ENCODE measurements at places on chromosomes 12 and 14. TPM values are rescaled to one million over a fixed set of nuclear protein-coding genes. Genes with fewer than 3 reads are reported as not detected.
A peak's percentile ranks its signal among the peaks of the same experiment; 100 is the strongest.

DNA sequence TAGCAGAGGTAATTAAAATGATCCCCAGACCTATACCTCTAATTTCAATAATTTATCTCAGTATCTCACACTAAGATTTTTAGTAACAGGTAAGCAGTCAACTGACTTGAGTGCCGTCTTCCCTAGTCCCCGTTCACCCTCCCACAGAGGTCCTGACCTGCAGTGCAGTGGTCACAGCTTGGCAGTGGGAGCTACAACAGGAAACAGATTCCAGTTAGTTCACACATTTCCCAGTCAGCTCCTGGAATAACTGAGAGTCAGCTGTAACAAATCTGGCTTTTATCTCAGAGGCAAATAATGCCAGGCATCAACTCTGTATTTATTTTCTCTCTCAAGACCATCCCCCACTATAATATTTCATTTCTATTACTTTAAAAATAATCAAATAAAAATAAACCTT is 308.2 kb downstream of the ATP23 start:
- no peak overlapping the region for H3K4me3 ChIP-seq
- H3K36me3 ChIP-seq = no peaks in the 10 kb centered on the region
- no peaks in the 10 kb centered on the region for H3K27me3 ChIP-seq

DNA sequence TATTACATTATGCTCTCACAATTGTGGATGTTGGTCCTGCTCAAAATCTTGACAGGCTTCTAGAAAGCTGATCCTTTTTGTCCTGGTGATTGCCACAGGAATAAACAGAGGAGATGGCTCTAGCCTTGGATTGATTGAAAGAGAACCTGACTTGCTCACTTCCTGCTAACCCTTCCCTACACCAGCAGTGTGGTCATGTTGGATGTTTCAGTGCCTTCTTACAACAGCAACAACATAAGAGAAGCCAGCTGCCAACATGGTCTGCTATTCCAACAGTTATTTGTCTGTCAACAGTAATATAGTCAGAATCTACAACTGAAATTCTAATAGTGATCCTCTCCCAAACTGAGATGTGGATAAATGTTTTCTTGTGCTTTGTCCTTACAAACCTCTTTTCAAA is 311.6 kb upstream of the DIO2 start:
- H3K4me3 ChIP-seq = no peak overlapping the region
- H3K27me3 ChIP-seq = no peaks in the 10 kb centered on the region
- peak; percentile 9 for DNase-seq
- H3K27ac ChIP-seq = no peak overlapping the region
- 0 out of 2 replicates have a peak, but pooled peaks cover 4% of the 10 kb centered on the region for H3K36me3 ChIP-seq

DNA sequence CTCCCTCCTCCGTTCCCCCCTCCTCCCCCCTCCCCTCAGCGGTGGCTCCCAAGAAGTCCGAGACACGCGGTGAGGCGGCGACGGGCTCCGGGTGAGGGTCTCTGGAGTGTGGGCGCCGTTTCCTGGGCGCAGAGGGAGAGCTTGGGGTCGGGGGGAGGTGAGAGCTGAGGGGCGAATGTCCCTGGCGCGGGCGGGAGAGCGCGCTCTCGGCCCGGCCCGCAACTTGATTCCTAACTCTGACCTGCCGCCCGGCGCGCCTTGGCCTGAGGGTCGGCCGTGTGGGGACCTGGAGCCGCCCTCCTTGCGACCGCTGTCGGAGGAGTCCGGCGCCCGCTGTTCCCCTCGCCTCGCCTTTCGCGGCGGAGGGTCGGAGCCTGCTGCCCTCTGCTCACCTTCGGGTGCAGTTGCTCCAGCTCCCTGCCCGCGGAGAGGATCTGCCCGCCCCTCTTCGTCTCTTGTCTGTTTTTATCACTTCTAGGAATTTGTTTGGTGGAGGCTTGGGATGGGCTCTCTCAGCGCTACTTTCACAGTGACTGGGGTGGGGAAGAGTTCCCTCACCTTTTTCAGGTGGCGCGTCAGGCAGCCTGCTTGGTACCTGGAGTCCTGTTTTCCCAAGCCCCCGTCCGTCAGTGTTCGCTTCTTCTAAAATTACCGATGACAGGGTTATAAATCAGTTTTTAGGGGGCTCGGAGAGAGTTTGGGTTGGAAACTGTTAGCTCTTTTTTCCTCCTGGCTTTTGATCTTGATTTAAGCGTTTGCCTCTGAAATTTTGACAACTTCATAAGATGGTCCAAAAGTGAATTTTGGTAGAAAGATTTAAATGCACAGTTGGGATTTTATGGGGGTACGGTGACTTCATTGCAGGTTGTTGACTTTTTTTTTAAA is 495 bp downstream of the ADIPOR2 start:
- peak overlapping the region; percentile 89 for H3K4me3 ChIP-seq
- H3K27me3 ChIP-seq = no peaks in the 10 kb centered on the region
- H3K4me1 ChIP-seq = peaks cover 23% of the 10 kb centered on the region
- peak; percentile 65 for DNase-seq
- peak overlapping the region; percentile 96 for H3K27ac ChIP-seq
- no peaks in the 10 kb centered on the region for H3K36me3 ChIP-seq

GRCh38 chr14:68016255-68016914 is 196.8 kb downstream of the RAD51B start:
- DNase-seq = peak; percentile 66
- no peak overlapping the region for H3K4me3 ChIP-seq
- H3K36me3 ChIP-seq = no peaks in the 10 kb centered on the region
- H3K27me3 ChIP-seq = no peaks in the 10 kb centered on the region
- H3K27ac ChIP-seq = no peak overlapping the region
- peaks cover 27% of the 10 kb centered on the region for H3K4me1 ChIP-seq

- H3K4me1 ChIP-seq = peaks cover 8% of the 10 kb centered on the region
- H3K4me3 ChIP-seq = no peak overlapping the region
- peak; percentile 37 for DNase-seq
Observed at GRCh38 chr12:104763168-104763805, 194.8 kb downstream of the SLC41A2 start.

Gene RPL41
- polyA plus RNA-seq = 2,480 TPM

- H3K4me1 ChIP-seq = peaks cover 6% of the 10 kb centered on the region
- H3K27me3 ChIP-seq = no peaks in the 10 kb centered on the region
- no peaks in the 10 kb centered on the region for H3K36me3 ChIP-seq
- no peak overlapping the region for H3K4me3 ChIP-seq
- H3K27ac ChIP-seq = no peak overlapping the region
Observed at GRCh38 chr14:50946234-50946935, 2.1 kb upstream of the PYGL start.

Gene SERPINA6
- polyA plus RNA-seq = not detected

DNA sequence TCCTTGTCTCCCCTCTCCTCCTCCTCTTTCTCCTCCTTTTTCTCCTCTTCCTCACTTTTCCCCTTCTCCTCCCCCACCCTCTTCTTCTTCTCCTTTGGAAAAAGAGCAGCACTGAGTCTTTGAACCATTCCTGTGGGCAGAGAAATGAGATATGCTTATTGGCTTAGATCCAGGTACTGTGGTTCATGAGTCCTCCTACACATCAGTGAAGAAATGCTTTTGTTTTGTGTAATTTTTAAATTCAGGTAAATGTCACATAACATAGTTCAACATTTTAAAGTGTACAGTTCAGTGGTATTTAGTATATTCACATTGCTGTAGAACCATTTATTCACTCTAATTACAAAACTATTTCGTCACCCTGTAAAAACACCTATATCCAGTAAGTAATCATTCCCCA is 402.1 kb downstream of the AACS start:
- H3K27me3 ChIP-seq = no peaks in the 10 kb centered on the region
- no peaks in the 10 kb centered on the region for H3K4me1 ChIP-seq
- H3K36me3 ChIP-seq = no peaks in the 10 kb centered on the region
- H3K27ac ChIP-seq = no peak overlapping the region
- no peak for DNase-seq

GRCh38 chr12:128817111-128818015 is 6.4 kb downstream of the SLC15A4 start:
- peak overlapping the region; percentile 82 for H3K27ac ChIP-seq
- H3K36me3 ChIP-seq = no peaks in the 10 kb centered on the region
- peak; percentile 83 for DNase-seq
- H3K4me1 ChIP-seq = peaks cover 52% of the 10 kb centered on the region

Gene ANG
- polyA plus RNA-seq = 11.9 TPM

Gene ENDOU
- polyA plus RNA-seq = 0.10 TPM

Gene CPNE6
- polyA plus RNA-seq = not detected

Gene ACADS
- 10.5 TPM for polyA plus RNA-seq

Gene WNT1
- not detected for polyA plus RNA-seq

DNA sequence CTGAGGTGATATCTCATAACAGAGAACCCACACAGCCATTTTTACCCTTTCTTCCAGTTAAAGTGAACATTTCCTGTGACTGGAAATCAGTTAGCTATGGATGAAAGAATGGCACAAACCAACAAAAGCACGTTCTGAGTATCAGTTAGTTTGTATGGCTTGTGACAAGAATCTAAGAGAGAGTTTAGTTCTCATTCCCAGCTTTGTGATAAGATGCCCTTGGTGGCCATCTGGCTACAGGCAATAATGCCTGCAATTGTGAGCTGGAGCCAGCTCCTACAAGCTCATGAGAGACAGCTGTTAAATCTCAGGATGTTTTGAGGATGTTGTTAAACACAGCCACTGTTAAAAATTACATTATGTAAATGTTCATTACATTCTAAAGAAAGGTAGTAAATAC is 122.0 kb upstream of the FRMD6 start:
- H3K27ac ChIP-seq = no peak overlapping the region
- H3K4me1 ChIP-seq = peaks cover 33% of the 10 kb centered on the region
- no peaks in the 10 kb centered on the region for H3K36me3 ChIP-seq

GRCh38 chr14:61749867-61750266 is 12.4 kb upstream of the SNAPC1 start:
- peak; percentile 49 for DNase-seq
- H3K27ac ChIP-seq = peak overlapping the region; percentile 75
- peaks cover 71% of the 10 kb centered on the region for H3K36me3 ChIP-seq
- H3K27me3 ChIP-seq = no peaks in the 10 kb centered on the region
- peak overlapping the region; percentile 66 for H3K4me3 ChIP-seq

GRCh38 chr14:99202516-99202915 is 69.5 kb downstream of the BCL11B start:
- no peaks in the 10 kb centered on the region for H3K36me3 ChIP-seq
- H3K27ac ChIP-seq = no peak overlapping the region
- no peak for DNase-seq
- H3K27me3 ChIP-seq = no peaks in the 10 kb centered on the region

Gene GALNT16
- 0.86 TPM for polyA plus RNA-seq

DNA sequence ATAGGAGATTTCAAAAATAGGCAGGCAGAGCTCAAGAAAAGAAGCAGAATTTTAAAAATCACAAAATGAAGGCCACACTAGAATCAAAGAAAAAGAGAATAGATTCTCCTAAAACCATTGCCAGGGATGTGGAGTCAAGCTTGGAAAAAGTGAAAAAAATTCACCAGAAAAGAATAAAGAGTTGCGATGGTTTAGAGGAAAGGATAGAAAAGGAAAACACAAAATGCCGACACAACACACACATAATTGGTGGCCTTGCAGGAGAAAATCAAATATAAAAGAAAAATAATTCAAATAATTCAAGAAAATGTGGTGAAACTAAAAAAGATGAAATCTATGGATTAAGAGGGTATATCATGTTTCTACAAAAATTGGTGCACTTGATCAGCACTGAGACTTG is 181.6 kb upstream of the C14orf180 start:
- no peaks in the 10 kb centered on the region for H3K27me3 ChIP-seq
- no peaks in the 10 kb centered on the region for H3K36me3 ChIP-seq
- no peak for DNase-seq
- no peak overlapping the region for H3K4me3 ChIP-seq
- H3K27ac ChIP-seq = no peak overlapping the region
- no peaks in the 10 kb centered on the region for H3K4me1 ChIP-seq

DNA sequence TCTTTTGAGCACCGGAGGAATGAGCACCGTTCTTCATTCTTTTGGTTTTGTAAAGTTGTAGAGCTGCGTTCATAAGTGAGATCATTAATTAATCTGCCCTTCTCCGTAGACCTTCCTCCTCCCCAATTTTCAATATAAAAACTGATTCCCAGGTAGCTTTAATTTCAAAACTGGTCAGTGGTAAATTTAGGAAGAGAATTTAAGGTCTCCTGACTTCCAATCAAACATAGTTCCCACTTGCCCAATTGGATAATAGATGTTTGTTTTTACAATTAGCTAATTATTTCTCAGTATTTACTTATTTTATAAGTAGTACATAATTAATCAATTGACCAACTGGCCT is 27.2 kb upstream of the YBX3 start:
- no peak overlapping the region for H3K4me3 ChIP-seq
- no peak for DNase-seq
- H3K27me3 ChIP-seq = no peaks in the 10 kb centered on the region
- H3K4me1 ChIP-seq = peaks cover 13% of the 10 kb centered on the region
- H3K36me3 ChIP-seq = no peaks in the 10 kb centered on the region

DNA sequence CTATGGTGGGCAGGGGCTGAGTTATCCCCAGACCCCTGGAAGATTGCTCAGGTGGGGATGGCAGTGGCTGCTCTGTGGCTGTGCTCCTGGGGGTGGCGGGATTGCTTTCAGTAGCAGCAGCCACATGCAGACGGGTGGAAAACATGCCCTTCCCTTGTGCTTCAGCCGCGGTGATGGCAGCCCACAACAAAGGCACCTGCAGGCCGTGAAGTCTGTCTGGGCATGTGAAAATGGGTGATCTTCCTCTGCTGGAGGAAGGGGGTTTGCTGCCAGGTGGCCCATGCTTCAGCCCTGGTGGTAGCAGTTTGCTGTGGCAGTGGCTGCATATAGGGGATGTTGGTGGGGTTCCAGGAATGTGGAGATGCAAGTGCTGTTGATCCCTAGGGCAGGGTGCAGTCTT is 326.2 kb upstream of the RGS6 start:
- no peak overlapping the region for H3K27ac ChIP-seq
- no peak overlapping the region for H3K4me3 ChIP-seq
- no peaks in the 10 kb centered on the region for H3K27me3 ChIP-seq

DNA sequence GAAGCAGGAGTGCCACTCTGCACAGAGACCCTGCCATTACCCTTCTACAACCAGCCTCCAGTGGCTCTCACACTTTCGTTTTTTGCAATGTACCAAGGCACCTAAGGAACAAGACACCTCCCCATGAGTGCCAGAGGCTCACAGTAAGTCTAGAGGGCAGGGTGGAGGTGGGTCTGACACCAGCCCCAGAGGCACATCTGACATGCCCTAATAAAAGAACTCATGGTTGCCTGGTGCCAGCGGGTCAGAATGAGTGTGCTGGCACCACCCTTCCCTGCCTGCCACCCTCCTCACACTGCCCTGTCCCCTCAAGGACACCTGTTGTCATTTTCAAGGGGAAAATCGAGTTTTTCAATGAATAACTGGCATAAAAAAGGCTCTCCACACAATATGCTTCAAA is 161.2 kb downstream of the FOXN3 start:
- H3K36me3 ChIP-seq = no peaks in the 10 kb centered on the region
- no peak overlapping the region for H3K27ac ChIP-seq

DNA sequence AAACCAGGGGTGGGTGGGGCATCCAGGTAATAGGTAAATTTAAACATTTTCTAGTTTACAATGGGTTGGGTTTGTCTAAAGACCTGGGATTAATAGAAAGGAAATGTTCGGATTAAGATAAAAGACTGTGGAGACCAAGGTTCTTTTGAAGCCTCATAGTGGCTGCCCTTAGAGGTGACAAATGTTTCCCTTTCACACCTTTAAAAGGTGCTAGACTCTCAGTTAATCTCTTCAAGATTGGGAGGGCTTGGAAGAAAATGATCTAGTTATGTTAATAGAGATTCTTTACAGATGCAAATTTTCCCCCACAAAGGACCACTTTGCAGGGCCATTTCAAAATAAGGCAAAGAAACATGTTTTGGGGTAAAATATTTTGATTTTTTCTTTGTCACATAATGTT is 39.0 kb downstream of the TMTC2 start:
- no peak for DNase-seq
- no peaks in the 10 kb centered on the region for H3K27me3 ChIP-seq
- no peaks in the 10 kb centered on the region for H3K4me1 ChIP-seq
- H3K27ac ChIP-seq = no peak overlapping the region
- no peaks in the 10 kb centered on the region for H3K36me3 ChIP-seq

Gene ANO2
- polyA plus RNA-seq = not detected

- DNase-seq = no peak
- H3K36me3 ChIP-seq = no peaks in the 10 kb centered on the region
- no peak overlapping the region for H3K27ac ChIP-seq
- no peaks in the 10 kb centered on the region for H3K4me1 ChIP-seq
Observed at GRCh38 chr12:5222011-5222461, 178.4 kb downstream of the KCNA5 start.

Gene CLEC4C
- not detected for polyA plus RNA-seq

All from GM23248 (cell line).